ENCODE measurements at places on chromosomes 4 and X.

- DNase-seq = no peak
Measured at GRCh38 chrX:103149652-103150051, 56.7 kb upstream of the NXF3 start.

- DNase-seq = no peak
Measured at GRCh38 chr4:104447294-104447693, 47.4 kb downstream of the CXXC4 start.

GRCh38 chr4:94507708-94508107, 56.0 kb downstream of the PDLIM5 start:
- no peak for DNase-seq

- DNase-seq = no peak
Measured at GRCh38 chr4:577499-578450, 1.7 kb upstream of the TMEM271 start.

- DNase-seq = peak; percentile 65
Measured at GRCh38 chrX:12949927-12950656, 24.8 kb upstream of the TMSB4X start.

DNA sequence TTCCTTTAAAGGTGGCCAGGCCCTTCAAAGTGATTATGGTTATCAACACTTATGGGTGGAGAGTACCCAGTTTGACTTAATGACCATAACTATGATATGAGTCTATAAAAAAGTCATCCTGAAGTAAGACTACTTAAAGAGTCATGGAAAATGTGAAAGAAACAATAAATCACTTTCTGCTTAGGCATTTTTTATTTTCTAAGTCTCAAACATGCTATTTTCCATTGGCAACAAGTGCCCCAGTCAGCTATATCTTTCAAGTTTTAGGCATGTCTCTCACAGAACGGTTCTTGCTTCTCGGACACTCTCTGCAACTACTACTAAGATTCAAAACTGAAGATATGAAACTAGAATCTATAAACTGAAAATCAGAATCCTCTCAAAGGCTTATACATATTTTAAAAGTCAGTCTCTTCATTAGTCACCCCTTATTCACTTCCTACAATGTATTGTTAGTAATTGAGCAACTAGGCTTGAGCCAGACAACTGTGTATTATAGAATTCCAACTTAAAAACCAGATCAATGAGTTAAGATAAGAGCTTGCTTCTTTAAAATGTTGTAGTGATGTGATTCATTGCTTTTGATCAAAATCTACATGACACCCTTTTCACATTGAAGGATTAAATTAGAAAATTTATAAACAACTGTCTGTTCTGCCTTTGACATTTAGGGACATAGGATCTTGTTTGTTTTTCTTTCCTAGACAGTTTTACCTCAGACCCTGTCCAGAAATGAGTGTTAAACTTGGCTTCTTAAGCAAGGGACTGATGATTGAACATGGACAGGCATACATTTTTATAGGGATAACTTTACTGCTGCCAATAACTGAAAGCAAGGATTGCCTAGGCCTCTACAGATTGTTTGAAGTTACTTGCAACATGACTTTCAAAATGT, 2.9 kb downstream of the ANTXR2 start:
- DNase-seq = no peak

DNA sequence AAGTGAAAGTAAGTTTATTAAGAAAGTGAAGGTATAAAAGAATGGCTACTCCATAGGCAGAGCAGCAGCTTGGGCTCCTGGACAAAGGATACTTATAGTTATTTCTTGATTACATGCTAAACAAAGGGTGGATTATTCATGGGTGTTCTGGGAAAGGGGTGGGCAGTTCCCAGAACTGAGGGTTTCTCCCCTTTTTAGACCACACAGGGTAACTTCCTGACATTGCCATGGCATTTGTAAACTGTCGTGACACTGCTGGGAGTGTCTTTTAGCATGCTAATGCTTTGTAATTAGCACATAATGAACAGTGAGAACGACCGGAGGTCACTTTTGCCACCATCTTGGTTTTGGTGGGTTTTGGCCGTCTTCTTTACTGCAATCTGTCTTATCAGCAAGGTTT, 557.6 kb downstream of the SPRY1 start:
- no peak for DNase-seq

DNA sequence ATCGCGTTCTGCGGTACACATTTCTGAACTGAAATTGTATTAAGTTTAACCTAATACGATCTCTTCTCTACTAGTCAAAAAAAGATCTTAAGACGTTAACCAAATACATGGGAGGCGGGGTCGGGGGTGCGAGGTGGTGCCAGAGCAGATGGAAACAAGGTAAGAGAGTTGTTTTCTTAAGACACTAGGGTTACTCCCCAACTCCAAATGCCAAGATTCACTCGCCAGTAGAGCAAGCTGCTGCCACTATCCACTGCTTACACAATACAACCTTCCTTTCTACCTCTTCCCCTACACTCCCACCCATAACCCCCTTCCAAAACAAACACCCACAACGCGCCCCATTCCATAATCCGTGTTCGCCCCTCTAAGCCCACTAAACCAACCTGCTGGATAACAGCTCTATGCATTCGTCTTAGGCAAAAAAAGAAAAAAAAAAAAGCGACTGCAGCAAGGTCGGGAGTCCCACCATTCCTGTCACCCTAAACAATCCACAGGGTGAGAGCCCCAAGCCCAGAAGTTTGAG, 1.3 kb downstream of the LCORL start:
- no peak for DNase-seq

DNA sequence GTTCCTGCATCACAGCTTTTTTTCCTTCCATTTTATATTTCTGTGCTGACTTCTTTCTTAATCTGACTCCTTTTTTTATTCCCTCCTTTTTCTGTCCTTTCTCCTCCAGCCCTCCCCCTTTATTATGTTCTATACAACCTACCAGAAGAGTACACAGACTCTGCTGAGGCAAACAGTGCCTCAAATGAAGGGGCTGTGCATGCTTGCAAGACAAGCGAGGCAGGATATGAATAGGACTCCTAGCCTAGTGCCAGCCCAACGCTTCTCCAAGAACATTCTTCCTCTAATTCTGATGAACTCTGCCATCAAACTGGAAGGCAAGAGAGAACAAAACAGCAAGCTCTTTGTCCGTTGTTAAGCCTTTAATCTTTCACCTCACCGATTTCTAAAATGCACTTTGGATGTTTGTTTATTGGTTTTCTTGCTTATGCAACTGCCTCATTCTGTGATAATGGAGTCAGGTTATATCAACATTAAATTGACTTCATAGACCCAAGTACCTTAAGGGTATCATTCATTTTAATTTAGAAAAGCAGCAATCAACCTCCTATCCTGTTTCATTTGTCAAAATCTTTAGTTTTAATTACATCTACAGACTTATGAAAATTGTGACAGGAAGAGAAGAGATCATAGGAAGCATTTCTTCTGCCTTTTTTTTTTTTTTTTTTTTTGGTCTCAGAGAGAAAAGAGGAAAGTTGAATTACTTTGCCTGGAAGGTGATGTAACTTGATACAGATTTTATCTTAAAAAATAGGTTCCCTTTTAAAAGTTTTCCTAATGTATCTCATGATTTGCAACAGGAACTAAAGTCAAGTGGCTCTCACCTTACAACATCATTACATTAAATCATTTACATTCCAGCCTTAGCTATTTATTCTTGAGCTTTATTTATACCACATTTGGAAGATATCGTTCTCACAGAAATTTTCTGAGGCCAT, 284.7 kb upstream of the FTHL17 start:
- no peak for DNase-seq

- DNase-seq = no peak
Measured at GRCh38 chr4:169307576-169307975, 36.8 kb upstream of the SH3RF1 start.

DNA sequence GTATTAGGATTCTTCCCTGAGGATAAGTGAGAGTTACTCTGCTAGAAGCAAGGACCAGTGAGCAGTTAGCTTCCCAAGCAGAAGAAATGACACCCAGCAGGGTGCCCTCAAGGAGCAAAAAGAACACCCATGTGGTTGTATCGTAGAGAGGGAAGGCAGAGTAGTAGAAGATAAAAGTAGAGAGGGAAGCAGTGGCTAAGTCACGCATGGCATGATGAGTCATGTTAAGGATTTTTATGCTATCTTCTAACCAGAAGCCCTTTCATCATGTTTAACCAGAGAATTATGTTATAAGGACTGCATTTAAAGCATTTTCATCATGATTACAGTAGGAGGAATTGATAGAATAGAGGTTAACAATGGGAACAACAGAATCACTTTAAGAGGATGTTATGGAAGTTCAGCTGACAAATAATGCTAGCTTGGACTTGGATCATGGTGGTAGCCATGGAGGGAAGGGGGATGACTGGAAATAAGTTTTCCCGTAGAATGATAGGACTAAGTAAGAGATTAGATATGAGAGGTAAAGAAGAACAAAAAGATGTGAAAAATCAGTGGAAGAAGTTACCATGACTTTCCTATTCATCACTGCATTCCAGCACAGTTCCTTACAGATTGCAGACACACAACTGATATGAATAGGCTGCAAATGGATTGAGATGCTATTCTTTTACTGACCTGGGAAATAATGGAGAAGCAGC, 383.5 kb upstream of the INTU start:
- DNase-seq = no peak

- no peak for DNase-seq
Measured at GRCh38 chrX:9980927-9981326, 13.8 kb downstream of the CLDN34 start.

- DNase-seq = no peak
Measured at GRCh38 chr4:16783119-16783518, 115.3 kb downstream of the LDB2 start.

DNA sequence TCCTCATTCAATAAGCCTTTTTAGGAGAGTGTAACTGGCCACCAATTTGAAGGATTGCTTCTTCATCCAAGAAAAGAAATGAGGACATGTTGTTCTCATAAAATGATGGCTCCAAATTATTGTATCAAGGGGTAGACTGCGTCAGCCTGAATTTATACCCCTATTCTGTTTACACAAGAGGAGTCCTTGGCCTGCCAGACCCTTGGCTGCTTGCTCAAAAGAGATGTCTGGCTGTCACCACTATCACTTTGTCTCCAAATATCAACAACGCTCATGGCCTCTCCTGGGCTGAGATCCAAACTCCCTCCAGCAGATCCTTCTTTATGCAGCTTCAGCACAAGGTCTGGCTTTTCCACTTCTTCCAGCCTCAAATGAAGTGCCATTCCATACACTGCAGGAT, 127.9 kb downstream of the OR13H1 start:
- no peak for DNase-seq

GRCh38 chr4:4666187-4666586, 124.3 kb upstream of the STX18 start:
- DNase-seq = no peak

- no peak for DNase-seq
Measured at GRCh38 chr4:149161247-149161646, 654.4 kb downstream of the IQCM start.

GRCh38 chrX:47743504-47743903, 84.5 kb upstream of the UXT start:
- DNase-seq = no peak

DNA sequence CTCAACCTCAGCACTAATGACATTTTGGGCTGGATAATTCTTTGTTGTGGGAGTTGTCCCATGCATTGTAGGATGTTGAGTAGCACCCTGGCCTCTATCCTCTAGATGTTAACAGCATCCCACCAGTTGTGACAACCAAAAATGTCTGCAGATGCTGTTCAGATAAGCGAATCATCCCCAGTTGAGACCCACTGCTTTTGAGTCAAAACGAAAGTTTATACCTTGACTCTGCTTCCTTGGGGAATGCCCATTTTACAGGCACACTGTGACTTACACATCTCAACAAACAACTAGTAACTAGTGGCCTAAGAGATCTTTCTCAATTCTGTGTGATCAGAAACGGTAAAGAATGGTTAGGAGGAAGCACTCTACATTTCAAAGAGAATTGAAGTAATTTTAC, 37.0 kb downstream of the SEPSECS start:
- no peak for DNase-seq

- DNase-seq = no peak
Measured at GRCh38 chr4:147717878-147718277, 14.0 kb upstream of the ARHGAP10 start.

- DNase-seq = no peak
Measured at GRCh38 chr4:17358241-17358640, 153.6 kb downstream of the QDPR start.

- no peak for DNase-seq
Measured at GRCh38 chr4:118357601-118358000, 4.8 kb upstream of the PRSS12 start.

DNA sequence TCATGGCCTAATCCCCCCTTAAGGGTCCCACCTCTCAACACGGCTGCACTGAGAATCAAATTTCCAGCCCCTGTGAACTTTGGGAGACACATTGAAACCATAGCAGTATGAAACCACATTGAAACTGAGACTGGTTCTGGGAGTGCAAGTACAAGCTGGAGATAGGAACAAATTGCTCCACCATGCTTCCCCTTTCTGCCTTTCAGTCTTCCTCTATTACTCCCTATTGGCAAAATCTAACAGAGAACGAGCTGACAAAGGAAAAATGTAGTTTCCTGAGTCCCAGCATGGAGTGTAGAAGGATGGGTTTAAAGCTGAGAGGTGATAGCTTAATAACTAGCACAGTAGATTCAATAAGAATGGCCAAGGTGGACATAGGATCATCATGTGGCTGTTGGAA, 161.7 kb upstream of the RPL34 start:
- no peak for DNase-seq

GRCh38 chr4:113881256-113881655, 98.2 kb downstream of the ARSJ start:
- no peak for DNase-seq

DNA sequence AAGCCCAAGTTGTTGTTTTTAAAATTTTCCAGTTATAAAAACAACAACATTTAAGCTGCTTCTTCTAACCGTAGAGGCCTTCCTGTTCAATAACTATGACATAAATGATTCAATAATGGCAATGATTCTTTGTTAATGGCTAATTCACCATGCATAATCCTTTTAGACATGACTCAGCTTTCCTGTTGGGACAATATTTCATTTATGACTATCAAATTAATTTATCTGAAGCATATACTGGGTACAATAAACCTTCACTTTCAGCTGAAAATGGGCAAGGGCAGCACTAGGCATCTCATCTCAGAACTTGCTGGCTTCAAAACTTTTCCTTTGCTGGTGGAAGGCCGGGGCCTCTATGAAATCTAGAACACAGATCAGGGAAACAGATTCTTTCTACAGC, 38.9 kb downstream of the TBC1D9 start:
- DNase-seq = no peak

GRCh38 chrX:68112321-68112720, 321.0 kb downstream of the OPHN1 start:
- no peak for DNase-seq

- no peak for DNase-seq
Measured at GRCh38 chr4:42412251-42412650, 15.0 kb downstream of the SHISA3 start.

GRCh38 chr4:108762559-108763225, at the start of gene ETNPPL:
Gene ETNPPL (minus strand): TSS chr4:108763053. CDS start chr4:108762898, 155 bp downstream.
- DNase-seq = no peak

DNA sequence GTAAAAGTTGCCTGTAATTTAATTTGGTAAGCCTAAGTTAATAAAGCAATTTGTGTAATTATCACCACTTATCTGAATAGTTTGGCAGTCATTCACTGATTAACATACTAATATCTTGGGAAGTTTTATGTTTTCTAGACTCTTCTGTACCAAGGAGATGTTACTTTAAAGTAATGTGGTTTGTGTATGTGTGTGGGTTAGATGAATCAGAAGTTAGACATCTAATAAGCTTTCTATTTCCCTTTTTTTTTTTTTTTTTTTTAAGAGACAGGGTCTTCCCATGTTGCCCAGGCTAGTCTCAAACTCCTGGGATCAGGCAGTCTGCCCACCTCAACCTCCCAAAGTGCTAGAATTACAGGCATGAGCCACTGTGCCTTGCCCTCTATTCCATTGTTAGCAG, 5.3 kb downstream of the SLAIN2 start:
- no peak for DNase-seq

- no peak for DNase-seq
Measured at GRCh38 chr4:12178614-12179610, 750.2 kb upstream of the HS3ST1 start.

Data from activated CD8-positive, alpha-beta memory T cell treated with anti-CD3 and anti-CD28 coated beads for 1 hour (primary cell).